Stimulated activated CD4-positive, alpha-beta T cell treated with anti-CD3 and anti-CD28 coated beads, Interleukin-12 subunit alpha, Interleukin-12 subunit beta, amount 100 ng/mL, for 48 hours (primary cell): ENCODE measurements at places on chromosomes 7 and 10.

DNA sequence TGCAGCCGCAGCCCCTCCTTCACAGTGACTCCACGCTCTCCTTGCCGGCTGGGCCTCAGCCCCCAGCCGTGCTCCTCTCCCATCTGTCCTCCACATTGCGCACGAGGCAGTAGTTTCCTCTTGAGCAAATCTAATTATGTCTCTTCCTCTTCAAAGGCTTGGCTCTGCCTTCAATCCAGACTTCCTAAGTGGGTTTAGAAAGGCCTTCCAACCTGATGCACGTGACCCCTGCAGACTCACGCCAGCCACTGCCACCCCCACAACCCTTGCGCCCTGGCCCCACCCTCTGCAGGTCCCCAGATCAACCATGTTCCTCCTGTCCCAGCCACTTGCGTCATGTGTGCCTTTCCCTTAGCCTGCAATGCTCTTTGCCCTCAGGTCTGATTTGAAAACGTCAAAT is 75.0 kb upstream of the ADAM12 start:
- DNase-seq, result no peak

DNA sequence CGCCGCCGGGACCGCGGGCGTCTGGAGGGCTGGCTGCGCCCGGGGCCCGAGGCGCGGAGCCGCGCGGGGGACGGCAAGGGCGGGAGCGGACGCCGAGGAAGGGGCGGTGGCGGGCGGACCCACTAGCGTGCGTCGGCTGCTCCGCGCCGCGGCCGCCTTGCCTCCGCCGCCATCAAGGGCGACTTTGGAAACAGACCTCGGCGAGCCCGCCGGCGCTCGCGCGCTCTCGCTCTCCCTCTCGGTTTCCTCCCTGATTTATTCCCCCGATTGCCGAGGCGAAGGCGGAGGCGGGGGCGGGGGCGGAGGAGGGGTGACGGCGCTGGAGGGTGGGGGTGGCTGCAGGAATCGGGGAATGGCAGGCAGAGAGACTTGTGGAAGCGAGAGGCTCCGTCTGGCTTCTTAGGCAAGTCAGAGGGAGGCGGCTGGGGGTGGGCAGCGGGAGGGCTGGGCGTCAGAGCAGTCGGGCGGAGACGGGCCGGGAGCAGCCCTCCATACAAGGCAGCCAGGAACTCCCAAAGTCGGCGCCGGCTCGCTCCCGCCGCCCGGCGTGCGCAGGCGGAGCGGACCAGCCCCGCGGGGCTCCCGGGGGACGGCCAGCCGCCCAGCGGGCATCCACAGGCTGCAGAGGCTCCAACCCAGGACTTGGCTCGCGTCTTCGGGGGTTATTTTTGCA is at the start of gene CACNA2D1:
Gene CACNA2D1 (minus strand): TSS at position 231 of the 673 bp plus-strand sequence.
- DNase-seq, result no peak

GRCh38 chr10:118220346-118220850 is 121.7 kb downstream of the FAM204A start:
- no peak for DNase-seq

DNA sequence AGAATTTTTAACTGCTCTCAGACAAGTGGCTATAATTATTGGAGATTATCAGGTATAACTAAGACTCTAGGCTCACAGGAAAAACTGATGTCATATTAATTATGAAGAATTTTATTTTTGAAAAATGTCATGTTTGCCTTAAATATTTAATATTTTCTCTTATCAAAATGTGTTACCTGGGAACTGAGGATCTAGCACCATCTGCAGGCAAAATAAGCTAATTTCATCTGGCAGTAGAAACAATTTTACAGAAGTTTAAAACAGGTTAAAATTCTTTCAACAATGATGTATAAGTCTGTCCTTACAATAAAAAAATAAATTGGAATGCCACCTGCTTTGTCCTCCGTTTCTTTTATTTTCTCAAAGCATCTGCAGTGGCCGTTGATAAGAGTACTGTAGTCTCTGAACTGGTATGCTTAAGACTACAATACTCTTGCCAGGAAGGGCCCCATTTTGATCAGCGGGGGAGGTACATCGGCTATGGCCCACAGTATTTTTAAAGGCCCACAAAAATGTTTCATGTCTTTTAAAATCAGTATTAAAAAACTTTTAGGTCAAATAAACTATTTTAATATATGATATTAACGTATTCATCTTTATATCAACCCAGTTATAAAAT is 81.3 kb downstream of the VWDE start:
- DNase-seq, result no peak

GRCh38 chr7:158246272-158246959 is 341.2 kb downstream of the PTPRN2 start:
- no peak for DNase-seq

DNA sequence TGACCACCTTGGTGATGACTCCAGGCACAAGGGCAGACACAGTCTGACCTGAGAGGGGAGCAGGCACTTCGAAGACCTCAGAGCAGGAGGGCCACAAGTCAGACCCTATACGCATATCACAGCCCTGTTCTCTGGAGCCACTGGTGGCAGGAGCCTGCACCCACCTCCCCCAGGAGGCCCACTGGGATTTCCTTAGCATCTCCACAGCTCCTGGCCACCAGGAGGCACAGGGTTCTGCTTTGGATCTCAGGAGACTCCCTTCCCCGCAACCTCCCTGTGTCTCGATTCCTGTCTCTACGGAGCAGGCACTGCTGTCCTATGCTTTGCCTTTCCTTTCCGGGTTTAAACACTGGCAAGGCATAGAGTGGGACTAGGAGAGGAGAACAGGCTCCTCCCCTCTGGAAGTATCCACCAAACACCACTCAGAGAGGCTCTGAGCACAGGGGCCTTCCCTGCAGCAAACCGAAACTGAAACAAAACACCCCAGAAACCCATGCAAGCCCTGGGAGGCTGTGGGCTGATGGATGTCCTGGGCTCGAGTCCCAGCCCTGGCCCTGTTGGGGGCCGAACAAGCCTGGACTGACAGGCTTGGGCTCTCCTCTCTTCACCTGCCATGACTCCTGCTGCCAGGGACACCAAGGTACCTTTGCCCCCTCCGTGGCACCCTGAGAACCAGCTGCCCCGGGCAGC is 166.3 kb downstream of the NEURL1 start:
- DNase-seq, result no peak

- DNase-seq, result no peak
These were observed 97.6 kb upstream of the ZNF438 start for GRCh38 chr10:31129271-31129670.

GRCh38 chr10:48497780-48498770 is 106.8 kb downstream of the ARHGAP22 start:
- no peak for DNase-seq

GRCh38 chr7:126803060-126803665 is 449.6 kb downstream of the GRM8 start:
- peak; percentile 42 for DNase-seq
